ENCODE measurements at places on chromosomes 5 and 9.

GRCh38 chr9:108382310-108382709 lies 473.5 kb downstream of the ACTL7B start:
- DNase-seq: no peak

- no peak for DNase-seq
Measured at GRCh38 chr9:7011395-7012067, 253.8 kb downstream of the KDM4C start.

- DNase-seq: no peak
Measured at GRCh38 chr9:129682381-129682780, 16.9 kb downstream of the PRRX2 start.

GRCh38 chr9:99573085-99573484 lies 248.6 kb upstream of the NR4A3 start:
- DNase-seq: no peak

DNA sequence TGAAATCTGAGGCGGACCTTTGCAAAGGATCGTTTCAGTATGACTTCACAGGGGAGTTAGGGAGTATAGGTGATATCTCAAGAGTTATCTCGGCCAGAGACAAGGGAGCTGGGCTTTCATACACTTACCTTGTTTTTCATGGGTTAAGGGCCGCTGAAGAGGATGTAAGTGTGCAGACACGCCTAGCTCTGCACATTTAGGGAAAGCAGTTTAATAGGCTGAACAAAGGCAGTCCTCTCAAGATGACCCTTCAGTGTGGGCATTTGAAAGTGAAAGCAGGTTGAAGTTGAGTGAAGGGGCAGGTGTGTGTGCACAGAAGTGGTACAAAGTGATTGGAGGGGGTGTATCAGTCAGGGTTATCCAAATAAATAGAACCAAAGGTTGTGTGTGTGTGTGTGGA lies 33.1 kb upstream of the PRXL2C start:
- DNase-seq: no peak

DNA sequence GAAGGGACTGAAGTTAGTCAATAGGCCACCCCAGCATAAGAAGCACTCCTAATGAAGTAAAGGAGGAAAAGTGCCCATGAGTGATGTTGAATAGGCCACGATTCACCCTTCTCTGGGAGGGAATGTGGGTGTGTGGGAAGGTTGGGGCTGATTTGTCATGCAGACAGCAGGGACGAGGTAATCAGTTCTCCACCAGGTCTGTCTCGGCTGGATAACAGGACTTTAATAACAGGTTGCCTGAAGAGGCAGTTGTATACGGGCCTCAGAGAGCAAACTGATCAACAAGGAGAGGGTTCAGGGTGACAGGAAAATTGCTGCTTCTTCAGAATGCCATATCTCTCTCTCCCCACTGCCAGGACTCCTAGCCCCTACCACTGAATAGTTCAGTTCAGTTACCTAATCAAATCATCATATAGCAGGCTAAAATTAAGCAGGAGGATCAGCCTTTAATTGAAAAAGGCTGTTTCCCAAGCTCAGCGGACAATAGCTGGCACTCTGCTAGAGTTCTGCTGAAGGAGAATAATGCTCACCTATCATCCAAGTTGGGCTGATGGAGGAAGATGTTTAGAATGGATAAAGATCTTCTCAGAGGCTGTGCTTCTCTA lies 43.6 kb upstream of the SMIM32 start:
- DNase-seq: no peak

DNA sequence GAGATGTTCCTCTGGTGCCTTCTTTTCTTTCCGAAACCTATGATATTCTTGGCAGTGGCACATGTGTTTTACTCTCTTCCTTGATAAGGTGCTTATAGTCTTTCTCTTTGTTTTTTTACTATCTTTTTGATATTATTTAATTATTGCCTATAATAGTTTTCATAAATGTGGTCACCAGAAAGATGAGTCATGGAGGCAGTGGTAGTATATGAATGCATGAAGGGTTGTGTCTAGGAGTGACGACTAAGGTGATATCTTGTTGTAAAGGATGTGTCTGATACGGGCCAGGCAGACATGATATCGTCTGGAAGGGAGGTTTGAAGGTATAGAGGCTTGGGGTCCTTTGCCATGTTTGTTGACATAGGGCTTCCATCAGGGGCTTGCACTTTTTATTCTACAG lies 36.8 kb downstream of the SLC44A1 start:
- DNase-seq: no peak

DNA sequence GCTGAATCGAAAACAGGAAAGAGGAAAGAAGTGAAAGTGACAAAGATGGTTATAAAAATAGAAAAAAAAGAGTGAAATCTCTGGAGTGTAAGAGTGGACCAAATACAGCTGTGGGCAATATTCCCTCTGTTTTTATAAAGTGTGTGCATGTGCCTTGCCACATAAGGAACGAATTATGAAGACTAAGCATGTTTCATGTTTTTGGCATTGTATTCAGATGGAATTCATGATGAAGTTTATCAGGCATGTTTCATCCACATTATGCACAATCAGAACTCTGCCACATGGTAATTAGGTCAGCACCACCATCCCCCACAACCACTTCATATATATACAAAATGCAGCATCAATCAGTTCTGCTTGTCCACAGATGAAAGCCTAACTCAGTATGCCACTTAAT lies 348.0 kb downstream of the ZNF608 start:
- DNase-seq: no peak

DNA sequence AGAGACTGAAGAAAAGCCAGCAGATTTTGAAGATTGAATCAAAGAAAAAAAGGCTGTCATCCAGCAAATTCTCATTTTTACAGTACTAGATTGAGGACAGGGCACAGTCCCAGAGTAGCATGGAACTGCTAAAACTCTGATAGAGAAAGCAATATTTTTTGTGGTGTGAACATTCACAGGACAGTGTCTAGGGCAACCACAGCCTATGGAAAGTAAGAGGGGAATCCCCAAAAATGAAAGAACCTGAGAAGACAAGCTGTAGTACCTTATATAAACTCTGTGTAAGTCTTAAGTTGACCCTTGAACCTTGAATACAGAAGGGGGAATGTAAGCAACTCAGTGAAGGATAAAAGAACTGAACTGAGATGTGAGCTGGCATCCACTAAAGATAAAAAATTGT lies 540.3 kb downstream of the HINT1 start:
- DNase-seq: no peak

DNA sequence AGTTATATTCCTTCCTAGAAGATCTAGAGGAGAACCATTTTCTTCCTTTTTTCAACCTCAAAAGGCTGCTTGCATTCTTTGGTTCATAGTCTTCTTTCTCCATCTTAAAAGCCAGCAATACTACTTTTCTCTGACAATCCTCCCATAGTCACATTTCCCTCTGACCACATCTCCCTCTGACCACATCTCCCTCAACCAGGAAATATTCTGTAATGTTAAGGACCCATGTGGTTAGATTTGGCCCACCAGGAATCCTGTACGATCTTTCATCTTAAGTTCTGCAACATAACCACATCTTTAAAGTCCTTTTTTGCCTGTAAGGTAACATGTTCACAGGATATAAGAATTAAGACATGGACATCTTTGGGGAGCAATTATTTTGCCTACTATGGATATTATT lies 179.4 kb upstream of the SPEF2 start:
- no peak for DNase-seq

DNA sequence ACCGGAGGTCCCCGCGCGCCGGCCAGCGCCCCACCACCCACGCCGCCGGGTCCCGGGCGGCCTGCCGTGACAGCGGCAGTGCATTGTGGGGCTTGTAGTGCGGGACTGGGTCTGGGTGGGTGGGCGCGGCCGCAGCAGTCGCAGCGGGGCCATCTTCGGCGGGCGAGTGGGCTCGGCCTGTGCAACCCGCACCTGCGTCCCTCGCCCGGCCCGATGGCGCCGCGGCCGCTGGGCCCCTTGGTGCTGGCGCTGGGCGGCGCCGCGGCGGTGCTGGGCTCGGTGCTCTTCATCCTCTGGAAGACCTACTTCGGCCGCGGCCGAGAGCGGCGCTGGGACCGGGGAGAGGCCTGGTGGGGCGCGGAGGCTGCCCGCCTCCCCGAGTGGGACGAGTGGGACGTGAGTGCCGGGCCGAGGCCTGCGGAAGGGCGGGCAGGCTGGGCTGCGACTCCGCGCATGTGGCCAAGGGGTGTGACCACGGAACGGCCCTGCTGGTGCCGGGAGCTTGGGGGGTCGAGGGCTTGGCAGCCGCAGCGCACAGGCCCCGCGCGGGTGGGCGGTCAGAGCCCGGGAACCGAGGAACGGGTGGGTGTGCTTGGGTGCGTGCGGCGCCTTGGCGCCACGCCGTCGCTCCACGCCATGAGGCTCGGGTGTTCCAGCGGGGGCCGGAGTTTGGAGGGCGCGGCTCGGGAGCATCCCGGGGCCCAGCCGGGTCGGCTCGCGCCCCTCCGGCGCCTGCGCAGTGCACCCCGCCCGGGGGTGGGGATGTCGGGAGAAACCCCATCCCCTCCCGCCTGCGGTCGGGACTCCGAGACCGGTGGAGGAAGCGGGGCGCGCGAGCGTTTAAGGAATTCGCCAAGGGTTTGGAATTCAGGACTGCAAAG lies at the start of gene ARL10:
TSS of gene ARL10 (plus strand) at position 137 of the 881 bp plus-strand sequence. CDS start at position 214, 77 bp downstream.
- DNase-seq: peak; percentile 33

DNA sequence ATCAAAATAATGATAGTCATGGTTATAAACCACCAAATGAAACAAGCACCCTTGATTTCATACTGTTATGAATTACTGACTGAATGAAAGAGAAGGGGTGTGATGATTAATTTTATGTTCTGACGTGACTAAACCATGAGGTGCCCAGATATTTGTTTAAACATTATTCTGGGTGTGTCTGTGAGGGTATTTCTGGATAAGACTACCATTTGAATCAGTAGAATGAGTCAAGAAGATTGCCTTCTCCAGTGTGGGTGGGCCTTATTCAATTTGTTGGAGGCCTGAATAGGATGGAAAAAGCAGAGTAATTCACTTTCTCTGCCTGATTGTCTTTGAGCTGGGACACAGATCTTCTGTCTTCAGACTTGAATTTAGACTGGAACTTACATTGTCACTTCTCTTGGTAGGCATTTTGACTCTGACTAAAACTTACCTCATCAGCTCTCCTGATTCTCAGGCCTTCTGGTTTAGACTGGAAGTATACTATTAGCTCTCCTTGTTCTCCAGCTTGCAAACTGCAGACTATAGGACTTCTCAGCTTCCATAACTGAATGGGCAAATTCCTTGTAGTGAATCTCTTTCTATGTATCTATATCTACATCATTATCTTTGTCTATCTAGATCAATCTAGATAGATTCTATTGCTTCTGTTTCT lies 321.9 kb upstream of the TARS1 start:
- DNase-seq: no peak

- DNase-seq: no peak
Measured at GRCh38 chr5:16759147-16759773, 142.5 kb upstream of the RETREG1 start.

- DNase-seq: no peak
Measured at GRCh38 chr9:94581728-94582127, 11.9 kb downstream of the FBP2 start.

DNA sequence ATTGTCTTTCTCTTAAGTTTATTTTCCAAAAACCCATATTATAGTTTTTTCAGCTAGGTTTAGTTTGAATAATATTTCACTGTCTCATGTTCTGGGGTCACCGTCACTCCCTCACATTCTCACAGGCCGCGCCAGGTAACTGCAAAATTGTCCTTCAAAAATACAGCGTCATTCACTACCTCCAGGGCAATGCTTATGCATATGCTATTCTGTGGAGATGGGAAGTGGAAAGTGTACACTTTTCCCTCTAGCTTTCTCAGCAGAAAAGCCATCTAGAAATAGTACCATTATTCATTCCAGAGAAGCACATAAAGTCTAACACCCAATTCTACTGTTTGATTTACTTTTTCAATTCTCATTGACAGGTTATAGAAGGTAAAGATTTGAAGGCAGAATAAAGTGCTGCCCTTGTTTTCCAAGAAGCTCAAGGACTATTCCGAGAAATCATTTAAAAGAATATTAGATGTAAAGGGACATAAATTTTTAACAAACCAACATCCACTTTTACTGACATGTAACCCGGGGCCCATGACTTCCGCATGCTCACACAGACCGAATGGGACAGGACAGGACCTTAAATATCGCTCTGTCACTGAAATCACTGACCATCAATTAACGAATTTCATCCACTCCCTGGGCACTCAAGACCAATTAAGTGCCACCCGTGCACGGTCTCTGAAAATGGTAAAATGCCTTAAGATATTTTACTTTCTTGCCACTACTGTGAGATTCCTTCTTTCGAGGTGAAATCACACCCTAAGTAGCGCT lies 720 bp downstream of the NUDT12 start:
- DNase-seq: peak; percentile 6

DNA sequence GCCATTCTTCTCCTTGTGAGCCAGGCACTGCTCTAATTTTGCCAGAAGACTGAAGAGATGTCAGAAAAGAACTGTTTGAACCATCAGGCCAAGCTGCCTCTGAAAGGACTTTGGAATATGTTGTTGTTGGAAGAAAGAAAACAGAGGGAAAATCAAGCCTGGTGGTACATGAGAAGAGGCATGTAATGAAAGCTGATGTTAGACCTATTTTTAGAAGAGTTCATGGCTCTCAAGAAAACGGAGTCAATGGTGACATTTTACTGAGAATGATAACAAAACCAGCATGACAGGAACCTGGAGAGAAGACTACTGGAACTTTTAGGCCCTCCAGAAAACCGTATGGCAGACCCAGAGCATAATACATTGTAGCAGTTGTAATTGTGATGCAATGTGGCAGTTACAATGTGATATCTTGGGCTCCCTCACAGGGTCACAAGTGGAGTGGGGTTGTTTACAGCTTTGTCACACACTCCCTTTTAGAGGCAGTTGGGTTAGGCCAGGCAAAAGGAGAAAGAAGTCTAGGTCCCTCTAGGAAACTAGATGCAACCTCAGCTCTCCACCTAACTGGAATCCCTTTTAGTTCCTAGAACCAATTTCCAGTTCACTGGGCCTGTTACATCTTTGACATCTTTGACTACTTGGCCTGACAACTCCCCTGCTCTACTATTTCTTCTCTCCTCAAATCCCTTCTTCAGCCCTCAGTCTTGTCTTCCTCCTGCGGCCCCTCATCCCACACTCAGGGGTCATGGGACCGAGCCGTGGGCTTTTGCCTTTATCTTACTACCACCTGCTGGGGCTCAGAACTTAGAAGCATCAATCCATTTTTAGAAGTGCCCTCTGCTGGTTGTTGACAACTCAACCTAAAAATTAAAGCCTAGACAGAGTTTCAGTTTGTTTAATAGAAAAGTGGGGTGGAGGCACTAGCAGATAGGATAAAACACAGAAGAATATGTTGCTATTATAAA lies 61.2 kb upstream of the JAK2 start:
- DNase-seq: peak; percentile 70

DNA sequence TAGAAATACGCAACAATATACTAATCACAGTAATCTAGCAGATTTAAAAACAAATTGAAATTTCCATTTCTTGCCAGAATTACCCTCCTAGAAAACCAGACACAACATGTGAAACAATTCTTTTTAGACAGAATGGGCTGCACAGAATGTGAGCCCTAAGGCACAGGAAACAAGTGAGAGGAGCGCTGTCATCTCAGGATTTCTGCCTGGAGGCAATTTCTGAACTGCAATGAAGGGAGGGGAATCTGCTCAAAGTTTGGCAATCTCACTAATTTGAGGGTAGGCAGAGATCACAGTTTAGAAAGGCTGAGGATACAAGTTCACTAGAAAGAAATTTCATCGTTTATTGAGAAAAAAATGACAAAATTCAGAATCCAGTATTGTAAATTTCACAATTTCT lies 70.3 kb downstream of the INIP start:
- DNase-seq: no peak

Data from choroid plexus epithelial cell (primary cell).